ENCODE measurements at places on chromosomes 12 and 14. TPM values are rescaled to one million over a fixed set of nuclear protein-coding genes. Genes with fewer than 3 reads are reported as not detected.

The SDR9C7 gene
- total RNA-seq: not detected

The TAS2R42 gene
- not detected for total RNA-seq

The FLRT2 gene
- not detected for total RNA-seq

The C3AR1 gene
- 3.6 TPM for total RNA-seq

Data from T-helper 2 cell treated with Interferon-gamma antibody and Interleukin-4, amounts not matched to agents 100 ng/mL and 5 ng/mL, for 36 hours (primary cell).